Stimulated activated CD4-positive, alpha-beta T cell treated with anti-CD3 and anti-CD28 coated beads, Interleukin-1b, Interleukin-23, amount 100 ng/mL, for 1 hour (primary cell): ENCODE measurements at places on chromosomes 13 and 19.

DNA sequence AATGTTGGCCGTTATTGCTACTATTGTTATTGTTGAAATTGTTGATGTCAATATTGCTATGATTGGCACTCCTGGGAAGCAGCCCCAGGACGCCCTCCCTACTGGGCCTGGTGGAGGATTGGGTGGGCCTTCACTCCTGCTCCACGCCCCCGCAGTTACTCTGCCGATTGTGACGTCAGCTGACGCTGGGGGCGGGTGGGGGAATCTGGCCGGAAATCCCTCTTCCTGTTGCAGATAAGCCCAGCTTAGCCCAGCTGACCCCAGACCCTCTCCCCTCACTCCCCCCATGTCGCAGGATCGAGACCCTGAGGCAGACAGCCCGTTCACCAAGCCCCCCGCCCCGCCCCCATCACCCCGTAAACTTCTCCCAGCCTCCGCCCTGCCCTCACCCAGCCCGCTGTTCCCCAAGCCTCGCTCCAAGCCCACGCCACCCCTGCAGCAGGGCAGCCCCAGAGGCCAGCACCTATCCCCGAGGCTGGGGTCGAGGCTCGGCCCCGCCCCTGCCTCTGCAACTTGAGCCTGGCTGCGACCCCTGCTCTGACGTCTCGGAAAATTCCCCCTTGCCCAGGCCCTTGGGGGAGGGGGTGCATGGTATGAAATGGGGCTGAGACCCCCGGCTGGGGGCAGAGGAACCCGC is at the start of gene ETV2:
Gene ETV2 (plus strand): TSS at position 231 of the 637 bp plus-strand sequence. CDS start 716 bp downstream, outside the sequence.
- no peak for DNase-seq

GRCh38 chr19:38658462-38659306 is 11.2 kb downstream of the ACTN4 start:
- no peak for DNase-seq

- no peak for DNase-seq
Observed at GRCh38 chr19:16386619-16387240, 62.1 kb downstream of the KLF2 start.

GRCh38 chr19:45591004-45591637 is 6.5 kb upstream of the OPA3 start:
- DNase-seq, result no peak

DNA sequence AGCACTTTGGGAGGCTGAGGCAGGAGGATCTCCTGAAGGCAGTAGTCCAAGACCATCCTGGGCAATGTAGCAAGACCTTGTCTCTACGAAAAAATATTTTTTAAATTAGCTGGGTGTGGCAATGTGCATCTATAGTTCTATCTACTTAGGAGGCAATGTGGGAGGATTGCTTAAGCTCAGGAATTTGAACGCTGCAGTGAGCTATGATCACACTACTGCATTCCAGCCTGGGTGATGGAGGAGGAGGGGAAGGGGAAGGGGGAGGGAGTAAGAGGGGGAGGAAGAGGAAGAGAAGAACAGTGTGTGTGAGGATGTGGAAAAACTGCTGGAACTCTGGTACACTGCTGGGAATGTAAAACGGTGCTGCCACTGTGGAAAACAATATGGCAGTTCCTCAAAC is 9.2 kb upstream of the CLIP3 start:
- no peak for DNase-seq

GRCh38 chr13:67696775-67697174 is 466.6 kb upstream of the PCDH9 start:
- no peak for DNase-seq

- DNase-seq, result no peak
Observed at GRCh38 chr19:45919678-45920077, 5.1 kb upstream of the NANOS2 start.
